ENCODE measurements at places on chromosomes 7 and 10. TPM values are rescaled to one million over a fixed set of nuclear protein-coding genes. Genes with fewer than 3 reads are reported as not detected.

The TES gene
- 6.0 TPM for total RNA-seq

GRCh38 chr10:131702531-131703356 is 198.1 kb upstream of the PPP2R2D start:
- no peaks in the 10 kb centered on the region for H3K4me1 ChIP-seq
- no peak overlapping the region for H3K27ac ChIP-seq
- H3K4me3 ChIP-seq, result no peak overlapping the region
- no peaks in the 10 kb centered on the region for H3K36me3 ChIP-seq
- no peaks in the 10 kb centered on the region for H3K27me3 ChIP-seq
- no peak for DNase-seq

- no peaks in the 10 kb centered on the region for H3K36me3 ChIP-seq
- no peak overlapping the region for H3K27ac ChIP-seq
- H3K4me3 ChIP-seq, result no peak overlapping the region
- no peaks in the 10 kb centered on the region for H3K27me3 ChIP-seq
- DNase-seq, result no peak
Measured at GRCh38 chr10:61986382-61986781, 84.9 kb downstream of the ARID5B start.

GRCh38 chr10:12327074-12327473 is 22.3 kb upstream of the CAMK1D start:
- no peak overlapping the region for H3K27ac ChIP-seq
- no peaks in the 10 kb centered on the region for H3K27me3 ChIP-seq
- H3K36me3 ChIP-seq, result no peaks in the 10 kb centered on the region
- DNase-seq, result no peak

- no peaks in the 10 kb centered on the region for H3K36me3 ChIP-seq
- H3K4me3 ChIP-seq, result peak overlapping the region; percentile 99
- peaks cover 5% of the 10 kb centered on the region for H3K4me1 ChIP-seq
- no peak for DNase-seq
- H3K27me3 ChIP-seq, result no peaks in the 10 kb centered on the region
Measured at GRCh38 chr7:99143521-99143852, 421 bp downstream of the SMURF1 start.

GRCh38 chr7:64875258-64875657 is 27.8 kb upstream of the ZNF273 start:
- no peak for DNase-seq
- no peaks in the 10 kb centered on the region for H3K27me3 ChIP-seq
- no peak overlapping the region for H3K4me3 ChIP-seq
- no peaks in the 10 kb centered on the region for H3K4me1 ChIP-seq
- no peaks in the 10 kb centered on the region for H3K36me3 ChIP-seq
- H3K27ac ChIP-seq, result no peak overlapping the region

DNA sequence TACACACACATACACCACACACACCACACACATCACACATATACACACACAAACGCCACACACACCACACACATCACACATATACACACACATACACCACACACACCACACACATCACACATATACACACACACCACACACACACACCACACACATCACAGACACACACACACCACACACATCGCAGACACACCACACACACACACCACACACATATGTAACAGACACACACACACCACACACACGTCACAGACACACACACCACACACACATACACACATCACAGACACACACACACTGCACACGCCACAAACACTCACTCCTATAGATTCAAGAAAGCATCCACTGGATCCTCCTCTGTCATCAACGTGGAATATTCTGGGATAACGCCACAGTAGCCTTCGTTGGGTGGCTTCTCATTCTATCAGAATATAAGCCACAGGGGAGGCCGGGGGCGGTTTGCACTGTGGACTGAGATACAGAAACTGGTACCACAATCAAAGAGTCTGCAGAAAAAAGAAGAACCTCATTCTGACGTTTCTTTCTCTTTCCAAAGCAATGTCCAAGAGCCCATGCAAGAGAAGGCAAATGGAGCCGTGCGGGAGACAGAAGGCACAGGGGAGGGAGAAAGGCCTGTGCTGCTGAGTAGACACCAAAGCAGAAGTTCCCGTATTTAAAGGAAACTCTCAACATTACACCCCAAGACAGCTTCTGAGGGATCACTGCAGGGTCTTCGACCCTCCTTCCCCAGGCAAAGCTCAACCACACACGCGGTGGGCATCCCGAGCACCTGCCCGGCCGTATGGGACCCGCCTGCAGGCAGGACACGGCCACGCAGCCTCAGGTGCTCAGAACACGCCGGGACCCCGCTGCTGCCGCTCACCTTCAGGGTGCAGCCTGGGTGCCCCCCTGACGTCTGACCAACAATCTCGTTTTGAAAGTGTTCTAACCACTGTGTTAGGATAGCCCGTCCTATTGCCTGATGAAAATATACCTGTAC is 321.2 kb downstream of the DNAJB6 start:
- peaks cover 2% of the 10 kb centered on the region for H3K4me1 ChIP-seq
- H3K4me3 ChIP-seq, result no peak overlapping the region
- H3K27ac ChIP-seq, result no peak overlapping the region
- DNase-seq, result no peak
- H3K36me3 ChIP-seq, result no peaks in the 10 kb centered on the region

GRCh38 chr10:25177754-25178135 is 2.9 kb downstream of the GPR158 start:
- DNase-seq, result no peak
- no peaks in the 10 kb centered on the region for H3K36me3 ChIP-seq
- peaks cover 6% of the 10 kb centered on the region for H3K4me1 ChIP-seq
- no peak overlapping the region for H3K4me3 ChIP-seq
- no peaks in the 10 kb centered on the region for H3K27me3 ChIP-seq
